ENCODE measurements at places on chromosomes 1 and 21. TPM values are rescaled to one million over a fixed set of nuclear protein-coding genes. Genes with fewer than 3 reads are reported as not detected.

DNA sequence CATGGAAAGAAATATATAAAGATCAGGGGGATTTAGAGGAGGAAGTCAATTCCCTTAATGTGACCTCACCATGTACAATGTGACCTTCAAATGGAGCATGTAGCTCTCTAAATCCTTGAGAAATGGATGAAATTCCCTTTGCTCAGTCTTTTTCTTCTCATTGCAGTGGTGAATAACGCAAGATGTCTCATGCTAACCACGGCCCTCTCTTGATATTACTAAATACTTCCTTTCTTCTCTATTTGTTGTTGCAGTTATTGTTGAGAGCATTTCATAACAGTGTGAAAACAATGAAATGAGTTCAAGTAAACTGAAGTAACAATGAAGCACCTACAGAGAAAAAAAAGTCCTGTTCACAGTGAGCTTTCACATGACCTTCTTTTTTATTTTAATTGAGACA lies 55.6 kb downstream of the ZNF281 start:
- no peaks in the 10 kb centered on the region for H3K27me3 ChIP-seq
- no peak for DNase-seq
- no peak overlapping the region for H3K27ac ChIP-seq
- H3K4me3 ChIP-seq, result no peak overlapping the region

- H3K4me1 ChIP-seq, result no peaks in the 10 kb centered on the region
- no peak overlapping the region for H3K4me3 ChIP-seq
- DNase-seq, result no peak
- H3K27me3 ChIP-seq, result no peaks in the 10 kb centered on the region
These were observed 11.2 kb downstream of the DYRK3 start for GRCh38 chr1:206646504-206646903.

DNA sequence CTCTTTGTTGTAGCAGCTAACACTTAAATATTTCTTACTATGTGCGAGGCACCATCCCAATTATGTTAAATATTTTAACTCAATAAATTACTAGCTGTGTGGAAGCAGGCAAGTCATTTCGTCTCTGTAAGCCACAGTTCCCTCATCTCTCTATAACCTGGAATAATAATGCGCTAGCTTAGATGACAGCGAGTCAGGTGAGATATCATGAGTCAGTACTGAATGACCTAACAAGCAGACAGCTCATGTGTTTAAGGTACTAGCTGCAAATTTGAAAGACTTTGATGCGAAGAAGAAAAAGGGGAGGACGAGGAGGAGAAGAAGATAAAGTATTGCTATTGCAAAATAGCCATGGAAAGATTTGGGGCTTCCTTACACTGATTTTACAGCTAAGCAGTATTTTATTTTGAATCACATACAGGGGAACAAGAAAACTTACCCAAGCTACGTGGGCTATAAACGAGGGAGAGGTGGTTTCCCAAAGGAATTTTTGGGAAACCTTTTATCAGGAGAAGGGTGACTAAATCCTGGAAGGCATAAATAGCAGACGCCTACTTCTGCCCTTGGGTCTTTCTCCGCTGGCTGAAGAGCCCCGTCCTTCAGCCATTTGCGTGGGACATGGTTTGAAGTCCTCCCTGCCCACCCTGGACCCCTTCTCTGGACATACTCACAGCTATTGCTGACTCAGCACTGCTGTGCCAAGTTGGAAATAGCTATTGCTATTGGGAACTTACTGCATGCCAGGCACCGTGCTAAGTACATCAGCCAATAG lies 8.9 kb downstream of the CITED4 start:
- peaks cover 5% of the 10 kb centered on the region for H3K4me1 ChIP-seq
- H3K27ac ChIP-seq, result no peak overlapping the region
- no peaks in the 10 kb centered on the region for H3K36me3 ChIP-seq
- no peak for DNase-seq

GRCh38 chr1:17554954-17555353 lies 15.5 kb downstream of the ARHGEF10L start:
- no peaks in the 10 kb centered on the region for H3K27me3 ChIP-seq
- H3K36me3 ChIP-seq, result no peaks in the 10 kb centered on the region
- no peak overlapping the region for H3K27ac ChIP-seq
- H3K4me3 ChIP-seq, result no peak overlapping the region

DNA sequence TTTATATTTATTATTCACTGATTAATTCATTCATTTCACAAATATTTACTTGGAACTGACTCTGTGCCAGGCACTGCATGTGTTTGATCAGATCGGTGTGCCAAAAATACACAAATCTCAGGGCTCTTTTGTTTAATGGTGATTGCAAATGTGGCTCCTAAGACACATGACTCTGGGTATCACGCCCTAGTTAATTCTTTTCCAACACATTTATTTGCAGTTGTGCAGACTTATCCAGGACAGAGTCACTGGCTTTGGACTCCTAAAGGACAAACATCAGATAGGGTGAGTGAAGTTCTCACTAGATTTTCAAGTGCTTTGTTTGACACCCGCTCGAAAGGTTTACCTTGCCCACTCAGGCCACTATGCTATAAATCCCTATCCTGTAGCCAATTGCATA lies 335.5 kb downstream of the BARHL2 start:
- H3K4me3 ChIP-seq, result no peak overlapping the region
- H3K4me1 ChIP-seq, result no peaks in the 10 kb centered on the region
- no peaks in the 10 kb centered on the region for H3K36me3 ChIP-seq
- no peaks in the 10 kb centered on the region for H3K27me3 ChIP-seq
- DNase-seq, result no peak
- no peak overlapping the region for H3K27ac ChIP-seq

DNA sequence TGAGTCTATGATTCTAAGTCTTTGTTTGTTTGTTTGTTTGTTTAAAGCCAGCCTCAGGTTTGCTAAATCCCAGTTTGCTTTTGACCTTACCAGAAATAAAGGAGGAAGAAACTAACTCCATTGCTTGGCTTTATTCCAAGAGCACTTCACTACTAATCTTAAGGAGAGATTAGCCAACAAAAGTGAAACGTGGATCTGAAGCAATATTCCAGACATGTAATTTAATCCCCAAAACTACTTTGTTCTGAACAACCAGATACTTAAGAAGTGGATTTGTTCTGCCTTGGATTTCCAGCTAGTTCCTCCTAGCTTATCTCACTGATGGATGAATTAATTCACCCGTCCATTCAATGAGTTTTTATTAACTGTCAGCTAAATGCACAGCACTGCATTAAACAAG lies 15.9 kb upstream of the CEP350 start:
- H3K27me3 ChIP-seq, result no peaks in the 10 kb centered on the region
- H3K27ac ChIP-seq, result no peak overlapping the region
- no peaks in the 10 kb centered on the region for H3K4me1 ChIP-seq
- H3K36me3 ChIP-seq, result no peaks in the 10 kb centered on the region
- no peak for DNase-seq

IFNAR2 gene
- total RNA-seq, result 11.2 TPM

OLIG2 gene
- total RNA-seq, result 0.05 TPM

- no peaks in the 10 kb centered on the region for H3K4me1 ChIP-seq
- H3K27ac ChIP-seq, result no peak overlapping the region
- H3K27me3 ChIP-seq, result no peaks in the 10 kb centered on the region
- DNase-seq, result no peak
- no peak overlapping the region for H3K4me3 ChIP-seq
These were observed 428.6 kb upstream of the CAMK1G start for GRCh38 chr1:209154912-209155311.

DNA sequence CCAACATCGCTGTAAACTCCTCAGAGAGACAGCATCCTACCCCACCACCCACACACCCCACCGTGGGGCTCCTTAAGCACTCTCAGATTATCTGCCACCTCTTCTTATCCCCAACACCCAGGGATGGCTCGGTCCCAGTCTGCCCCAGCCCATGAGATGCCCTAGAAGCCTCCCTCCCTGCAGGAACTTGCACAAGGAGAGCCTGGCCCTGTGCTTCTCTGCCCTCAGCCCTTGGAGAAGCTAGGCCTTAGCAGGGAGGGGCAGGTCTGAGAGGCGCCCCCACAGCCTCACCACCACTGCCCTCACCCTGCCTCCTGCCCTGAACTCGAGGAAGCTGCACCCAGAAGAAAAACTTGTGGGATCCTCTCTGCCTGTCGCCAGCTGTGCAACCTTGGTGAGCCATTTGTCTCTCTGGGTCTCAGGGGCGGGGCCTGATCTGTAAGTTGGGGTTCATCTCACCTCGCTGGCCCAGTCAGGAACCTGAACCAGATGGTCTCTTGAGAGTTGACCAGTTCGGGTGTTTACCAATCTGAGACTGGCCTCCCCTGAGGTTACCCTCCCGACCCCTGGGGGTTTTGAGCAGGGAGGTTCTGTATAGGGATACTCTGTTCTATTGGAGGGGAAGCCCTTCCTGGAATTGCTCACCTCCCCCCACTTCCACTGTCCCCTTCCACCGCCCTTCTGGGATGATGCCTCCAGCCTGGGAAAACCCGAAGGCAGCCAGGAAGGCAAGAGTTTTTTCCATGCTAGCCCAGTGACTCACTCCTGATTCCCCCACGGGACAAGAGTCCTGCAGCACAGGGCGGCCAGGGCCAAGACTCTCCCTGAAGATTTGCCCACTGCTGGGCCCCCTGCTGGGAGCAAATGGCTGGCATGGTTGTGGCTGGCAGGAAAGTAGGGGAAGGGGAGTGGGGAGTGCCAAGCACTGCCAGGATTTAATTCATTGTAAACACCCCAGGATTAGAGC lies at the start of gene S100A3:
Gene S100A3 (minus strand): TSS at position 537 of the 967 bp plus-strand sequence. CDS start 773 bp downstream, outside the sequence.
- no peaks in the 10 kb centered on the region for H3K27me3 ChIP-seq
- DNase-seq, result no peak
- H3K4me3 ChIP-seq, result no peak within 1 kb of the TSS
- peaks cover 60% of the 10 kb centered on the region for H3K4me1 ChIP-seq

RAP1A gene
- total RNA-seq, result 29.6 TPM

- no peak overlapping the region for H3K4me3 ChIP-seq
- no peak overlapping the region for H3K27ac ChIP-seq
These were observed 241.1 kb downstream of the PDE4B start for GRCh38 chr1:66033781-66034180.

Measured in thymus (tissue), 14 donors.